ENCODE measurements at places on chromosomes 6 and 20. TPM values are rescaled to one million over a fixed set of nuclear protein-coding genes. Genes with fewer than 3 reads are reported as not detected.

DNA sequence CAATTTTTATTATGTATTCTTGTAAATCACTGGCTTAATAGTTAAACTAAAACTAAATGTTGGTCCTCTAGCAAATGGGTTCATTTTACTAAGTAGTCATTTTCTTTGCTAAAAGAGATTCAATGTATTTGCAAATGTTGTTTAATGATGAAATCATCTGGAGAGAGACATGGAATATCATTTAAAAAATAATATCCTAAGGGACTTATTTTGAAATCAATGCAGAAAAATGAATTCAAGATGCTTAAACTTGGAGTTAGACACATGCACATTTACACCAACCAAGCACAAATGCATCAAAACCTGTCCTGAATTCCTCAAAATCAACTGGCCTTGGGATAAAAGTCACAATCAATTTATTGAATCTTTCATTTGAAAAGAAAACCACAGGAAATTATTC lies 165.0 kb upstream of the RNF217 start:
- DNase-seq: no peak

GRCh38 chr20:53074811-53075314 lies 102.7 kb downstream of the TSHZ2 start:
- no peak for DNase-seq

- no peak for DNase-seq
Measured at GRCh38 chr6:145705561-145705960, 29.8 kb downstream of the EPM2A start.

Gene TBXT
- not detected for total RNA-seq

Gene CST2
- not detected for total RNA-seq

Gene SSTR4
- total RNA-seq: not detected

Gene LAMA2
- total RNA-seq: 97.3 TPM

DNA sequence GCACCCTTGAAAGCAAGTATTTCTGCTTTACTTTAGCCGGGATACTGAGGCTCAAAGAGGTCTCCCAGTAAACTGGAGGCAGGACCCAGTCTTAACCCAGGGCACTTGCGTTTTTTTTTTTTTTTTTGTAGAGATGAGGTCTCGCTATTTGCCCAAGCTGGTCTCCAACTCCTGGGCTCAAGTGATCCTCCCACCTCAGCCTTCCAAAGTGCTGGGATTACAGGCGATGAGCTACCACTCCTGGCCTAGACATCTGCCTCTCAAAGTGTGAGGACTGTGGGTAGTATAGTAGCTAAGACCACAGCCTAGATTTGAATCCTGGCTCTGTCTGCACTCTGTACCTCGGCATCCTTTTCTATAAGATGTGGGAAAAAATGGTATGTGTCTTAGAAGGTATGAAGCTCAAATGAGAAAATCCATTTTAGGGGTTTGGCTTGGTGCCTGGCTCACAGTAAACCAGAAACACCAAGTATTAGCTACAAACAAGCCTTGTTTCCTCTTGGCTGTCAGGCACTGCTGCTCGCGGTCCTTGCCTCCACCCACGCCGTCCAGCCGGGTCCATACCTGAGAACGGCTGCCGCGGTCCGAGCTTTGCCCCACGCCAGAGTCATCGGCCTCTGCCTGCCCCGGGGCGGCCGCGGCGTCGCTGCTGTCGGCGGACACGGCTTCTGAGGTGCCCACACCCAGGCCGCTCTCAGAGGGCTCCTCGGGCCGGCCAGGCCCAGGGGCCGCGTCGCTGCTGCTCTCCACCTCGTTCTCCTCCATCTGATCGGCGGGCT lies 1.2 kb downstream of the ZNF335 start:
- DNase-seq: no peak

GRCh38 chr6:13531956-13532355 lies 42.4 kb upstream of the SIRT5 start:
- DNase-seq: no peak

Gene BHLHE23
- not detected for total RNA-seq

Gene SLC17A3
- total RNA-seq: not detected

- DNase-seq: no peak
Measured at GRCh38 chr6:139373154-139373927, 1.1 kb downstream of the CITED2 start.

DNA sequence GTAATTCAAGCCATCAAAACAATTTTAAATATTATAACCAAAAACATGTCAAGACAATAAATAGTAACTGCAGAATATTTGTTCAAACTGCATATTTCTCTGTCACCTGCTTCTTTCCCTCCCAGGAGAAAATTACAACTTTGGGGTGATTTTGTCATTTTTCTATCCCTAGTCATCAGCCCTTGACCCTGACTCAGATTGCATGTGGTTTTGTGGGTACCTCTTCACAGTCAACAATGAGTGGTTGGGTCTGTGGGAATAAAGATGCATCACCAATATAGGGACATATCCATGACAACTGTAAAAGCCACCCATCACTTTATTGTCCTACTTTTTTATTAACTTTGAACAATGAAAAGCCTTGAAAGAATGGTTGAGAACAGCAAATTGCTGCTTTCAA lies 7.3 kb downstream of the COL10A1 start:
- DNase-seq: no peak

GRCh38 chr20:38132156-38132909 lies 32.7 kb downstream of the TGM2 start:
- DNase-seq: no peak

- no peak for DNase-seq
Measured at GRCh38 chr20:47143657-47144056, 212.8 kb downstream of the ZMYND8 start.

Gene SLC44A4
- total RNA-seq: 0.84 TPM

DNA sequence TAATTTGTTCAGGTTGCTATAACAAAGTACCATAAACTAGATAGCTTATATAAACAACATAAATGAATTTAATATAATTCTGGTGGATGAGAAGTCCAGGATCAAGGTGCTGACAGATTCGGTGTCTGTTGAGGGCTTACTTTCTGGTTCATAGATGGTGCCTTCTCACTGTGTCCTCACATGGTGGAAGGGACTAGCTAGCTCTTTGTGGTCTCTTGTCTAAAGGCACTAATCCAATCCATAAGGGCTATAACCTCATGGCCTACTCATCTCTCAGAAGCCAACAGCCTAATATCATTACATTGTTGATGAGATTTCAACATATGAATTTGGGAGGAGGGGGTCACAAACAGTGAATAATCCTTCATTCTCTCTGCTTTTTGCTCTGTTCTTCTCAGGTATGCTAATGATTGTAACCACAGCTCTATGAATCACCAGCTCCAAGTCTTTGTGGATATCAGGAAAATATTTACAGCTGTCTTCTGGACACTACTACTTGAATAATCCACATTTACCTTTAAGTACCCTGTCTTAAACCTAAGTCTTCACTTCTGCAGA lies 122.3 kb downstream of the NKAIN2 start:
- DNase-seq: no peak

- no peak for DNase-seq
Measured at GRCh38 chr6:161141173-161141572, 132.7 kb downstream of the AGPAT4 start.

DNA sequence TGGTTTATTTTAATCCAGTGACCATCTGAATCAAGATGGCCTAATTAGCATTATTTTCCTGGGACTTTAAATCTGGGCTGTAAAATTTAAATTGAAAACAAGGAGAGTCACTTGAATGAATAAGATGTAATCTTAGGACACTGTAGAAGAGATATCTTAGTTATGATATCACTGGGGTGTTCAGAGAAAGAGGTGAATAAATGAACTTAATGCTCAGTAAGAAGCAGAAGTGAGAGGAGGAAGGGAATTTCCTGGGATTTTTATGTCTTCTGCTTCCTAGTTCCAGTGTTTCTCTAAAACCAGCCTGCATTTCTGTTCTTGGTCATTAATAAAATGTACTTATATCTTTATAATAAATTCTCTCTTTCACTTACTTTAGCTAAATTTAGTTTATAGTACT lies 136.8 kb upstream of the PTPRK start:
- no peak for DNase-seq

Gene SAMD5
- 3.3 TPM for total RNA-seq

GRCh38 chr6:133623621-133624020 lies 265.3 kb upstream of the TCF21 start:
- DNase-seq: no peak

- DNase-seq: no peak
Measured at GRCh38 chr20:36741072-36741471, 4.8 kb downstream of the NDRG3 start.

All from omental fat pad (tissue), 4 donors.